ENCODE measurements at places on chromosomes 13 and 19. TPM values are rescaled to one million over a fixed set of nuclear protein-coding genes. Genes with fewer than 3 reads are reported as not detected.

The ACP4 gene
- not detected for total RNA-seq

The LENG9 gene
- 5.5 TPM for total RNA-seq

The INSR gene
- total RNA-seq, result 46.5 TPM

The LIG1 gene
- total RNA-seq, result 72.8 TPM

The NUDT15 gene
- total RNA-seq, result 10.8 TPM

The HMG20B gene
- total RNA-seq, result 89.5 TPM

DNA sequence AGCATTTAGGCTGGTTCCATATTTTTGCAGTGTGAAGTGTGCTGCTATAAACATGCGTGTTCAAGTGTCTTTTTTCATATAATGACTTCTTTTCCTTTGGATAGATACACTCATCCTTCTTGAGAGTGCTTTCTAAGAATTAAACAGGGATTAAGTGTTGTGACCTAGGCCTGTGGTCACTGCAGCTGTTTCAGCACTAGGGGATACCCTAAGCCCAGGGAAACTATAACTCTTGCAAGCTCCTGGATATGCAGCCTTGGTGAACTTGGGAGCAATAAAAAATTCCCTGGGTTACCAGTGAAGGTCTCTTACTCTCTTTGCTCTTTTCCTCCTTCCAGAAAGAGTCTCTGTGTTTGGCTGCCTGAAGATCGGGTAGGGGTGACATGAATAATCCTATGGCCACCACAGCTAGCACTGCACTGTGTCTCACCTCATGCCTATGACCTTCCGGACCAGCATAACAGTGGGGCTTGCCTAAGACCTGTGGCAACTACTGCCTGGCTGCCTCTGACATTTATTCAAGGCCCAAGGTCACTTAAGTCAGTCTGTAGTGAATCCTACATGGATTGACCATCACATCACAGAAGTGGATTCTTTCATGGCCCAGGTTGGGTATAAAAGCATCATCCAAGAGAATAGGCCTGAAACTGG is 799.7 kb downstream of the DACH1 start:
- no peaks in the 10 kb centered on the region for H3K36me3 ChIP-seq
- no peak for DNase-seq
- H3K27me3 ChIP-seq, result no peaks in the 10 kb centered on the region
- peaks cover 6% of the 10 kb centered on the region for H3K4me1 ChIP-seq
- H3K27ac ChIP-seq, result no peak overlapping the region

DNA sequence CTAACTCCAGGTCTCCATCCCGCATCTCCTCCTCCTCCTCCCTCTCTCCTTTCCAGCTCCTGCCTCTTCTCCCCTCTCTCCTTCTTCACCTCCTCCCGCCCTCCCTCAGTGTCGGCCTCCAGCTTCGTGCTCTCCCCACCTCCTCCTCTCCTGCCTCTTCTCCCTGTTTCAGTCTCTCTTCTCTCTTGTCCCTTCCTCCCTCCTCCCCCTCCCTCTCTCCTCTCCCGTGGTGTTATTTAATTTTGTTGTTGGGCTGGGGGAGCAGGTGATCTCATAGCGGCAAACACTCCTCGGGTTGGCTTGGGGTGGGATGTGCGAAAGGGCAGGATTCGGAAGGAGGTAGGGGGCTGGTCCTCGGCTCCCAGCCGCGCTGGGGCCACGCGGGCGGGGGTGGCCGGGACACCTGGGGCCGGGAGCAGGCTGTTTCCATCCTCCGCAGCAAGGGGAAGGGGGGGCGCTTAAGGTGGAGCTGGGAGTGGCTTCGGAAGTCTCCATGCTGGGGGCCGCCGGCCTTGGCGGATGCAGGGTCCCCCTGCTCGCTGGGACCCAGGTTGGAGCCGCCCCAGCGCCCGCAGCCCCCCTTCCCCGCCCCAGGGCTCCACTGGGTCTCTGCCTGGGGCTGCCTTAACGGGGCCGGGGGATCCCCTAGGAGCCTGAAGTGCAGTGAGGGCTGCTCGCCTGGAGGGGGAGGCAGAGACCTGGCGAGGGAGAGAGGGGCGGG is at the start of gene CA11:
CA11 (minus strand) TSS at position 187 of the 721 bp plus-strand sequence. CDS start 555 bp downstream, outside the sequence.
- peak within 1 kb of the TSS; percentile 81 for H3K4me3 ChIP-seq
- no peaks in the 10 kb centered on the region for H3K27me3 ChIP-seq
- H3K4me1 ChIP-seq, result peaks cover 18% of the 10 kb centered on the region
- peak; percentile 87 for DNase-seq
- H3K36me3 ChIP-seq, result peaks cover 7% of the 10 kb centered on the region

DNA sequence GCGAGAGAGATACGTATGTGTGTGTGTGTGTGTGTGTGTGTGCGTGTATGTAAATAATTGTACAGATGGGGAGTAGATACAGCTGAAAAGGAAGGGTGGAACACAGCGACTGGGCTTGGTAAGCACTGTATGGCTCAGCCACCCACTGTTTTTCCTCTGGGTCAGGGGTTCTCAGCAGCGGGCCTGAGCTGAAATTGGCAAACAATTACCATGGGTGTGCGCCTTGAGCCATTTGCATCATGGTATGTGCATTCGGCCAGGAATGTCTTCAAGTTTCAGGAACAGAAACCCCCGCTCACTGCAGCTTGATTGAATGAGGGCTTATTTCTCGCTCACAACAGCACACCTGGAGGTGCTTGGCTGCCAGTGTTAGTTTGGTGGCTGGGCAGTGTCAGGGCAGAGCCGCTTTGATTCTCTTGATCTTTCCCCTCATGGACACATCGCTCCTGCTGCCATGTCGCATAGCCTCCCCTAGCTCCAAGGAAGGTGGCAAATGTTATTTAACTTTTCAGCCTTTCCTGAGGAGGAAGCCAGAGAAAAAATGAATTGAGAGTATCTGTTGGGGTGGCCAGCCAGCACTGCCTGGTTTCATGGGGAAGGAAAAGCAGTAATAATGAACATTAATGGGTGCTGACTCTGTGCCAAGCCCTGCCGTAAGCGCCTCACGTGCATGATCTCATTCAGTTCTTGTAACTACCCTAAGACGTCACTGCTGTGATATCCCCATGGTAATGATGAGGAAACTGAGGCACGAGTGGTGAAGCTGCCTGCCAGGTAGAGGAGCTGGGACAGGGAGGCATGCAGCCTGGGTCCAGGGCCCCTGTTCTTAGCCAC is 126.9 kb downstream of the SIPA1L3 start:
- no peak overlapping the region for H3K4me3 ChIP-seq
- H3K36me3 ChIP-seq, result peaks cover 18% of the 10 kb centered on the region
- no peaks in the 10 kb centered on the region for H3K27me3 ChIP-seq
- peaks cover 28% of the 10 kb centered on the region for H3K4me1 ChIP-seq
- no peak for DNase-seq

- H3K4me1 ChIP-seq, result peaks cover 13% of the 10 kb centered on the region
- no peaks in the 10 kb centered on the region for H3K36me3 ChIP-seq
- H3K27me3 ChIP-seq, result peaks cover 78% of the 10 kb centered on the region
- no peak overlapping the region for H3K27ac ChIP-seq
Observed at GRCh38 chr13:99966064-99966805, 5.3 kb downstream of the ZIC5 start.

DNA sequence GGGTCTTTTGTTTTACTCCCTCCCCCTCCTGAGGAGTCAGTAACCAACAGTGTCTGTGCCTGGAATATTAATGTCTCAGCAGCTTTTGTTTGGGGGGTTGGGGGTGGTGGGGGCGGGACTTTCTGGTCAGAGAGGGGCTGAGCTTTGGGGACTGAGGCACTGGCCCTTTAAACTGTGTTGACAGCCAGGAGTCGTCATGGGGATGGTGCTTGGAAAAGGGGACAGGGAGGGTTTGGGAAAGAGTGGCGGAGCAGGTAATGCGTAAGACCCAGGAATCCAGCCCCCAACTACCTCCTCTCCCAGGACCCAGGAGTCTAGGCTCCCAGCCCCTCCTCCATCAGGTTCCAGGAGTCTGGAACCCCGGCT is 5.2 kb downstream of the CADM4 start:
- H3K4me1 ChIP-seq, result peaks cover 27% of the 10 kb centered on the region
- peaks cover 2% of the 10 kb centered on the region for H3K36me3 ChIP-seq
- H3K27ac ChIP-seq, result no peak overlapping the region

DNA sequence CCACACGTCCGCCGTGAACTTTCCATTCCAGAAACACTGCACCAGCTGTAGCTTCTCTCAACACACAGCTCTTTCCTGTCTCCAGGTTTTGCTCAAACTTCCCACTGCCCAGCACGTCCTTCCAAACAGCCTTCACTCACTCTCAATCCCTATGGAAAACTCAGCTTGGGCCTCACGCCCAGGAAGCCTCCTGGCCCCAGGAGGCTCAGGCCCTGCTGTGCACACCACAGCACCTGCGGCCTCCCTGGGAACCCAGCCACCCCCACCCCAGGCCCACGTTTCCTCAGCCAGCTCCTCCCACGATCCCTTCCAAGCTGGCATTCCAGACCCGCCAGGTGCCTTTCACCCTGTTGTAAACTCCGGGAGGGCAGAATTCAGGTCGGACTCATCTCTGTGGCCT is 35.2 kb downstream of the C13orf46 start:
- DNase-seq, result no peak
- H3K36me3 ChIP-seq, result no peaks in the 10 kb centered on the region
- no peak overlapping the region for H3K27ac ChIP-seq

GRCh38 chr13:94239135-94239534 is 240.3 kb downstream of the DCT start:
- H3K27me3 ChIP-seq, result no peaks in the 10 kb centered on the region
- H3K27ac ChIP-seq, result no peak overlapping the region
- peaks cover 6% of the 10 kb centered on the region for H3K4me1 ChIP-seq
- H3K4me3 ChIP-seq, result no peak overlapping the region

- H3K27me3 ChIP-seq, result no peaks in the 10 kb centered on the region
- DNase-seq, result no peak
- H3K27ac ChIP-seq, result peak overlapping the region; percentile 95
- no peak overlapping the region for H3K4me3 ChIP-seq
- H3K36me3 ChIP-seq, result no peaks in the 10 kb centered on the region
Observed at GRCh38 chr19:39847525-39847924, 1.3 kb upstream of the FBL start.

GRCh38 chr13:113367771-113368170 is 3.8 kb upstream of the GRTP1 start:
- peaks cover under 1% of the 10 kb centered on the region for H3K4me1 ChIP-seq
- H3K4me3 ChIP-seq, result no peak overlapping the region
- peaks cover under 1% of the 10 kb centered on the region for H3K27me3 ChIP-seq
- H3K36me3 ChIP-seq, result no peaks in the 10 kb centered on the region
- DNase-seq, result no peak

- H3K27me3 ChIP-seq, result no peaks in the 10 kb centered on the region
- H3K36me3 ChIP-seq, result peaks cover 3% of the 10 kb centered on the region
- DNase-seq, result no peak
- H3K27ac ChIP-seq, result no peak within 1 kb of the TSS
- H3K4me1 ChIP-seq, result peaks cover 8% of the 10 kb centered on the region
- peak within 1 kb of the TSS; percentile 68 for H3K4me3 ChIP-seq
Observed at GRCh38 chr19:1401138-1401888, at the start of gene GAMT. TSS of gene GAMT (minus strand) at chr19:1401542. CDS start at chr19:1401476, 66 bp downstream.

DNA sequence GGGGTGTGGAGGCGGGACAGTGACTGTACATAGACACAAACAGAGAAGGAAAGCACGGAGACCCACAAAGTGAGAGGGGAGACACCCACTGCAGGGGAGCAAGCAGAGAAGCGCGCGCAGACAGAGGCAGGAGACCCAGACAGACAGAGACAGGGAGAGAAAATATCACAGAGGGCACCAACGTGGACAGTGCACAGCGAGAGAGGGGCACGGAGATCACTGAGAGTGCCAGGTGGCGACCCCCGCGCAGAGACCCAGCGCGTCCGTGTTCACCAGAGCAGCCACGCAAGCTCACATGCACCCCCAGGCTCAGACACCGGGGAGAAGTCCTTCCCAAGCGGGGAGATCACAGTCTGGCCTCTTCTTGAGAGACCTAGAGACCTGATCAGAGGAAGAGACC is 1.4 kb upstream of the CACNG7 start:
- peak overlapping the region; percentile 15 for H3K4me3 ChIP-seq
- DNase-seq, result no peak
- H3K27me3 ChIP-seq, result peaks cover 90% of the 10 kb centered on the region

- peak overlapping the region; percentile 82 for H3K27ac ChIP-seq
- peaks cover 28% of the 10 kb centered on the region for H3K36me3 ChIP-seq
- no peak overlapping the region for H3K4me3 ChIP-seq
- H3K27me3 ChIP-seq, result no peaks in the 10 kb centered on the region
- DNase-seq, result no peak
Observed at GRCh38 chr13:113531041-113531873, 40.7 kb upstream of the DCUN1D2 start.

- H3K36me3 ChIP-seq, result no peaks in the 10 kb centered on the region
- H3K27me3 ChIP-seq, result peaks cover 19% of the 10 kb centered on the region
- H3K27ac ChIP-seq, result no peak overlapping the region
- DNase-seq, result no peak
- H3K4me1 ChIP-seq, result peaks cover 21% of the 10 kb centered on the region
- no peak overlapping the region for H3K4me3 ChIP-seq
Observed at GRCh38 chr13:49300276-49300675, 52.6 kb downstream of the CDADC1 start.

DNA sequence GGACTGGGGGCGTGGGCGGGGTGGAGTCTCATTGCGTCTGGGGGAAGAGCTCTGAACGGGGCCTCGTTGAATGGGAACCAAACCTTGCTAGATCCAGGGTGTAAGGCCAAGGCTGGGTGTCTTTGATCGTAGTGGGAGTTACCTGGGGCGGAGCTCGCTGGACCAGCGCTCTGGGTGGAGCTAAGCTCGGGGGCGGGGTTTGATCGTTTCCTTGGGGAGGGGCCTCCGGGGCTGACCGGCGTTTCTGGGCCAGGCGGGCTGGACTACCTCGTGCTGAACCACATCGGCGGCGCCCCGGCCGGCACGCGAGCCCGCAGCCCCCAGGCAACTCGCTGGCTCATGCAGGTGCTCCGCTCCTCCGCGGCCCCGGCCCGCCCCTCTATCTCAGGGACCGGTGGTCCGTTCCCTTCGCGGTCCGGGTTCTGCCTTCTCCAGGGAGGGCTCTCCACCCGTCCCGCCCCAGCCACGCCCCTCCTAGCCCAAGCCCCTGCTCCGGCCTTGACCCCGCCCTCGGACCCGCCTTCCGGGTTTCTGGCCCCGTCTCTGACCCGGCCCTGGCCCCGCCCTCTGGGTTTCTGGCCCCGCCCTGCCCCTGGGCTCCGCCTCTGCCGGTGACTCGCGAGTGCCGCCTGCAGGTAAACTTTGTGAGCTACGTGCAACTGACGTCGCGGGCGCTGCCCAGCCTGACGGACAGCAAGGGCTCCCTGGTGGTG is 3.3 kb upstream of the RPL36 start:
- no peaks in the 10 kb centered on the region for H3K27me3 ChIP-seq
- peak; percentile 81 for DNase-seq
- H3K36me3 ChIP-seq, result no peaks in the 10 kb centered on the region
- peak overlapping the region; percentile 72 for H3K27ac ChIP-seq

GRCh38 chr19:39845584-39845932 is 621 bp downstream of the FBL start:
- peak overlapping the region; percentile 95 for H3K27ac ChIP-seq
- no peaks in the 10 kb centered on the region for H3K36me3 ChIP-seq
- DNase-seq, result no peak
- H3K27me3 ChIP-seq, result no peaks in the 10 kb centered on the region

DNA sequence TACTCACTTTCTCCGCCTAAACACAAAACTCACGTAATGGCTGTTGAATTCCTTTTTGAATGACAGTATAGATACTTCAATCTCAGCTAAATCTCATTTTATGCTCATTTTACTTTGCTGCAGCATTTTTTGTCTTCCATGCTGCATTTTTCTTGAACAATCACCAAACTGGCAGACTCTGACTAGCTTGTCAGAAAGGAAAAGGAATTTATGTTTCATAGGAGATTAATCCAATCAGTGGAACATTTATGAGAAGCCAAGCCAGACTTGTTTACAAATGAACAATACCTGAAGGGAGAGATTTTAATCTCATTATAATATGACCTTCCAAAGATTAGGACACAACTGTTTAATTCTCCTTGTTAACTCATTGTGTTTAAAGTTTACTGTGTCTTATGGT is 1044.3 kb downstream of the DIAPH3 start:
- no peak for DNase-seq
- H3K27me3 ChIP-seq, result no peaks in the 10 kb centered on the region
- peaks cover 17% of the 10 kb centered on the region for H3K4me1 ChIP-seq
- H3K36me3 ChIP-seq, result no peaks in the 10 kb centered on the region
- no peak overlapping the region for H3K27ac ChIP-seq

Measured in mesothelial cell of epicardium (in vitro differentiated cells).